Kidney (tissue), 22 donors: ENCODE measurements at places on chromosomes 12 and 14.

DNA sequence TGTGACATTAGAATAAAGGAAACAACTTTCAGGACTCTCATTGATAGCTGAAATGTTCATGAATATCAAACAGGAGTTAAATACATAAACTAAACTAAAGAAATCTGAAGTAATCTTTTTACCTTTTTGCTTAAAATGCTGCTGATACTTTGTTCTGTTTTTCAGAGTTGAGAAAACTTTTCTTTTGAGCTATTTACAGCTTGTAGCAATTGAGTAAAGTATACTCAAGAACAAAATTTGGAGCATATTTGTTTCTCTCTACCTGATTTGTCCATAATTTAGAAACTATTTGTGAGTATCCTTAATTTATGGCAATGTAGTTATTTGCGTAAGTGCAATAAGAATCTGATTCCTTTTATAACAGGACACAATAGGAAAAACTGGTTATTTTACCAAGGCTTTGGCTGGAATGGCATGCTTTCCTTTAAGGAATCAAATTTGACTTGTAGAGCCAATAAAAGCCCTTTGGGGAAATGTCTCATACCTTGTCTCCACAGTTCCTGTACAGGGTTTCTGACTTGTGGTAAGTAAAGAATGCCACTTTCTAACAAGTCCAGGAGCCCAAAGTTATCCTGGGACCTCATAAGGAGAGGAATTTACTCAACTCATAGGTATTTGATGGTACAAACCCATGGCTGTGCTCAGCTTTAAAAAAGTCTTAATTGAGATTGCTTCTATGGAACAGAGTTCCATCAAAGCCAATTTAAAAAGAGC lies 195.7 kb downstream of the TMEM117 start:
- DNase-seq, result no peak

DNA sequence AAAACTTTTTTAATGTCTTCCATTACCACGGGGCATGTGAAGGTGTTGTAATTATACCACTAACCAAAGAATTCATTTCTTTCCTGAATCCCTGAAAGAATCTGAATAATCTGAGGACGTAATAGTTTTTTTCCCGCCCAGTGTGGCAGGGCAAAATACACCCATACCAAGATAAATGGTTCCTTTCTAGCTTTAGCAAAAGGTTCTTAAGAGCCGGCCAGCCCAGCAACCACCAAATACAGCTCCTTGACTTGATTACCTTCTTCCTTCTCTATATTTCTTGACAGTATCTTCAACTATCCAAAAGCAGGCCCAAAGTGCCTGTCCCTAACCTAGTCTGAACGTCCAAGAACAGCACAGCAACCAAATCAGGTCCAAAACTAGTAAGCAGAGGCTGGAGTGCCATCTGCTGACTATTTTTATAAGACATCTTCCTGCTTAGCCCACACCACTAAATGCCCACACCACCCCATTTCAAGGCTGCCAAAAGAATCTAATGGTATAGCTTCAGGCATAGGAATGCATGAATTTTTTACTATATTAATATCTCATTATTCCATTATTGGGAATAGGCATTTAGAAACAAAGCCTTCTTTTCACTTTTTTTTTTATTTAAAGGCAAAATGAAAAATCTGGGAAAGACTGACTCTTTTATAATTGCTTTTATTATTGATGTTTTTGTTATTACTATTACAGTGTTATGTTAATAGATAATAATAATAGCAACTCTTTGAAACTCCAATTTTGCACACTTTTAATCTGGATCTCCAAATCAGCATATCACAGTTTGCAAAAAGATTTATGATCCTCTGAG lies 524.4 kb downstream of the MED13L start:
- DNase-seq, result peak; percentile 89

- DNase-seq, result peak; percentile 83
Measured at GRCh38 chr12:62785941-62786559, 148.9 kb downstream of the PPM1H start.

- no peak for DNase-seq
Measured at GRCh38 chr14:34538871-34539406, 562 bp downstream of the EAPP start.

GRCh38 chr14:94469261-94469660 lies 6.7 kb downstream of the SERPINA9 start:
- DNase-seq, result no peak
